ENCODE measurements at places on chromosomes 3 and 15. TPM values are rescaled to one million over a fixed set of nuclear protein-coding genes. Genes with fewer than 3 reads are reported as not detected.
A peak's percentile ranks its signal among the peaks of the same experiment; 100 is the strongest.

DNA sequence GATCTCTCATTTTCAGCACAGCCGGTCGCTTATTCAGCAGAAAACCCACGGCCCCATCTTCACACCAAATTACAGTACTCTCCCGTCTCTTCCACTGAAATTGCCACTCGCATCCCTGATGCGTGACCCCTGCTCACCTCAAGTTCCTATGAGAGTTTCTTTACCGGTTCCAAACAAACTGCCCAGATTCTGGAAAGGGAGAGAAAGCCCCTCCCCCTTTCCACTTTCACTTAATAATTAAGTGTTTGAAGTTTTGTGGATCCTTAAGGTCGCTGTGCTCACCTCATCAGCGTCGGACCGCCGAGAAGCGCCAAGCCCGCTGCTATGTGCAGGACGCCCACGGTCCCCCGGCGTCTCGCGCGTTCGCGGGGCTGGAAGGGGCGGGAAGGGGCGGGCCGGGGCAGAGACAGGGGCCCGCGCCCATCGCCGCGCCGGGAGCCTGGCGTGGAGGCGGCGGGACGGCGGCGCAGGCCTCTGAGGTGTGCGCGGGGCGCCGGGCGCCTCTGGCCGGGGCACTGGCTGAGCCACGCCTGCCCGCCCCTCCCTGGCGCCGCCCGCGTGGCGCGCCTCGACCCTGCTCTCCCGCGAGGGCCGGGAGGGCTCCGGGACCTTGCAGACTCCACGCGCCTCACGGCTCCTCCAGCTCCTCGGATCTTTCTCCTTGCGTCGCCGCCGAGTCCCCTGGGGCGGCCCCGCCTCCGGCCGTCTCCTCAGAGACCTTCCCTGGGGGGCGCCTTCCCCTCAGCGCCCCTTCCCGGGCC is at the start of gene GPR156:
TSS of gene GPR156 (minus strand) at position 476 of the 761 bp plus-strand sequence. CDS start 41,124 bp downstream, outside the sequence.
- DNase-seq: no peak

- no peak for DNase-seq
Measured at GRCh38 chr15:41554915-41555314, 4.1 kb upstream of the TYRO3 start.

DNA sequence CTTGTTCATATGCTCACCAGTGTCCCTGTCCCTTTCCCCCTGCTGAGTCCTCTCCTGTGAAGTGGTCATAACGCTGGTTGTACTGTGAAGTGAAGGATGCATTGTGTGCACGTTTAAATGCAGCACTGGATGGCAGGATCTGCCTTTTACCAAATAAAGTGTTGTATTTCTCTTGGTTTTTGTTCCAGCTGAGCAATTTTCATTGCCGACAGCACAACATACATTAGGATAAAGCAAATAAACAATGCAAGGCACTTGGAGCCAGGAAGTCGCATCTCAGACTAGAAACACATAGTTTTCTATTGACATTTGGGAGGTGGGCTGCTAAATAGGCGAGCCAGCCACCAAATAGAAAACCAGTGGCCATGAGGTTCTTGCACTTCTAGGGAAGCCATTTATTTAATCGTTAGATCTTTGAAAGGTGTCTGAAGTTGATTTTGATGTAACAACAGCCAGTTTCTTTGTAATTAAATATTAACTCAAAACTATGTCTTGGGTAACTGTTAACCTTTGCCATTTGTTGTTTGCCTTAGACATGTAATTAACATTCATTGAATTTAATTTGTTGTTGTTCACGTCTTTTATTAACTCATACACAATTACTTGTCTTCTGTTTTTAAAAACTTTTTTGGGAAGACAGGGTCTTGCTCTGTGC is 185.3 kb downstream of the FNDC3B start:
- no peak for DNase-seq

DNA sequence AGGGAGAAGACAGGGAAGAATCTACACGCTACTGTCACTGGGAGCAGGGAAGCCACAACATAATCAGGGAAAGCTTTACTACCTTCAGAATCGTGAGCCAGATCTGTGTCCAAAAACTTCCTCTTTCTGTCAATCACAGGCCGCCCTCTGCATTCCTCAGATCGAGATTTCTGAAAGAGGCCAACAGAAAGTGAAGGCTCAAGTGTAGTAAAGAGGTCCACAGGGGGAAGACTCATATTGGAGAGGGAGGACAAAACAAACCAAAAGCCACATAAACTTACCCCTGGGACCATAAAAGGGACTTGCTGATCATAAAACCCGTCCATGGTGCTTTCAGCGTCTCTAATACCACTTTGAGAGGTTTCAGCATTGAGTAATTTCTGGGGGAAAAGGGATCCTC is 3.3 kb downstream of the ETV5 start:
- no peak for DNase-seq

DNA sequence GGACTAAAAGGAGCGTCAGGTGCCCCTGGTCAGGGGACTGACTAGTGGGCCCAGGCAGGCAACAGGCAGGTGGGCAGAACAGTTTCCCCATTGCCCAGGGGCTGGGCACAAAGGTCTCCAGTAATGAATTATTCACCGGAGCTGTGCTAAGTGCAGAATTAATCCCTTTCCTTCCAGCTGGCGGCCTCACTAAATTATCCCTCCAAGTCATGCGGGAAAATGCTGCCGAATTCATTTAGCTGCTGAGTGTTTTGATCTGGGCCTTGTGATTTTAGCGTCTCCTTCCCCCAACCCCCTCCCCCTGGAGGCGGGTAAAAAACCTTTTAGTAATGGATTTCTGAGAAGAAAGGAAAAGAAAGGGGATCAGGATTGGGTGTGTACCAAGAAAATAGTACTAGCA is 47.2 kb downstream of the CCDC33 start:
- no peak for DNase-seq

DNA sequence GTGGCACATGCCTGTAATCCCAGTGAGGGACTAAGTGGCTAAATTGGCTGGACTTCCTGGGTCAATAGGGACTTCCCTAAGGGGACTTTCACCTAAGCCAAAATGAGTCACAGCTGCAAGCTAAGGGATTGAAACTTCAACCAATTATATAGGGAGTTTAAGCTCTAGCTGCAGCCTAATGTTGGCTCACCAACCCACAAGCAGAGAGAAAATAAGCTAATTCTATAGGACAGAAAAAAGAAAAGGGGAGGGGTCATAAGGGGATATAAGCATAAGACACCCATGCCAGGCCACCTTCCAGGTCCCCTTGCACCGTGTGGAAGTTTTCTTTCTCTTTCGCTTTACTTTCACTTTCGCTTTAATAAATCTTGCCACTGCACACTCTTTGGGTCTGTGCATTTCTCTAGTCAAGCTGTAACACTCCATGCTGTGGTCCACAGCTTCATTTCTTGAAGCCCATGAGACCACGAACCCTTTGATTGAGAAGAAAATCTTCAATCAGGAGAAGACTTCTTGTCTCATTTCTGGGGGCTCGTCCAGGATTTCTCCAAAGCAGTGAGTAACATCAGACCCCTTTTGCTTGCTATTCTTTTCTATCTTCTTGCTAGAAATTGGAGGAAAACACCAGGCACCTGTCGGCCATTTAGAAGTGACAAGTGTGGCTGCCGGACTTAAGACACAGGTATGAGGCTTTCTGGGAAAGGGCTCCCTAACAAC is 192.3 kb downstream of the IGSF11 start:
- DNase-seq: no peak

- no peak for DNase-seq
Measured at GRCh38 chr3:4493941-4494894, 1.1 kb downstream of the ITPR1 start.

DNA sequence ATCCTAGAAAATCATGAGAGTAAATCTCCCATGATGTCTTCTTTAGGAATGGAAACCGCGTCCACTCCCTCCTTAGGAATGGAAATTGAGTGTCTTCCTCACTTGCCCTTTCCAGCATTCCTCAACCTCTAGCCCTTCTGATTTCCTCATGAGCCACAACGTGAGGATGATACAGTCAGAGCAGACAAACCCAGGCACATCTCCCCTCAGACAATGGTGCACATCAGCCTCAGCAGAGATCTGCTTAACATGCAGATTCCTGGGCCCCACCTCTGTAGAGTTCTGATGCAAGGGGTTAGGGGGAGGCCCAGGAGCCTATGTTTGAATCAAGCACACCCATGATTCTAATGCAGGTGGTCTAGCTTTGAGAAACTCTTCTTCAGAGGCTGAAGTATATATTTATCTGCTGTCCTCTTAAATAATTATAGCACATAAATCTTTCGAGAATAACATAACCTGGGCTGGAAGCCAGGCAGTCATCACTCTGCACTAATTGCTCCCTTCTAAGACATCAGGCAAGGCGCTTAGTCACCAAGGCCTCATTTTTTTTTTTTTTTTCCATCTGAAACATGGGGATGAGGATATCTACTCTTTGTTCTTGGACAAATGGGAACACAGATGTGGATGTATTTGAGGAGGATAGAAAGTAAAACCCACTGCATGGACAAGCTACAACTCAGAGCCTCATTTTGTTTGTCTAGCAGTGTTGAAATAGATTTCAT is 81.7 kb downstream of the PRICKLE2 start:
- DNase-seq: peak; percentile 26

The CASR gene
- total RNA-seq: not detected

The SLC24A5 gene
- total RNA-seq: 0.29 TPM
